Foreskin fibroblast (primary cell): ENCODE measurements at places on chromosomes 5 and 9.

DNA sequence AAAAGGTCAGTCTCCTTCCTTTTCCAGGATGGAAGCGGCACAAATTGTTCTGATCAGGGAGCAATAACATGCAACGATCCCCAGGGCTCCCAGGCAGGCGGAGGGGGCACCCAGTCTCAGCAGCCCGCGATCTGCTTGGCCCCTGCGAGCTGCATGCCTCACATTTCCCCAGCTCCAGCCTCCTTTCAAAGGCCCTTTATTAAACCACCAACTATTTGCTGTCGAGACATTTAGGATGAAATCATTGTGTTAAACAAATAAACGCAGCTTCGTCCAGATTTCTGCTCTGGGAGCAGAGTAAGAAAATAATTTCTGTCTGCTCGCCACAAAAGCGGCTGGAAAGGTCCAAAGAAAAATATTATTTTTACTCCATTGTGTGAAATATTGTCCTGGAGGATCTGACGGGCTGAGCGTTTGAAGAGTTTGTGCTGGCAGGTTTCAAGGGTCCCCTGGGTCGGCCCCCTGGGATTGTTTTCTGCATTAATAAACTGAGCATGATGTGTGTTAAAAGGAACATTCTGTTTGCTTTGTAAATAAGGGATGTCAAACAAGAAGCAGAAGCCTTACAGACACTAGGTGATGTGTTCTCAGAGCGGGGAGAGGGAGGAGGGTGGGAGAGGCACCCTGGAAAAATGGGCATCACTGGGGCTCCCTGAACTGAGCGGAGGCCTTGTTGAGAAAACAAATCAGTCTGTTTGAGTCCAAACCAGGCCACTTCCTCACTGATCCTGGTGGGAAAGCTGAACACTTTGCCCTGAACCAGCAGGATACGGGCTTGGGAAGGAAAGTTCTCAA, 110.1 kb downstream of the FOXD1 start:
- DNase-seq, result peak; percentile 44

GRCh38 chr5:178751286-178751685, 20.8 kb upstream of the ZNF354A start:
- no peak for DNase-seq

DNA sequence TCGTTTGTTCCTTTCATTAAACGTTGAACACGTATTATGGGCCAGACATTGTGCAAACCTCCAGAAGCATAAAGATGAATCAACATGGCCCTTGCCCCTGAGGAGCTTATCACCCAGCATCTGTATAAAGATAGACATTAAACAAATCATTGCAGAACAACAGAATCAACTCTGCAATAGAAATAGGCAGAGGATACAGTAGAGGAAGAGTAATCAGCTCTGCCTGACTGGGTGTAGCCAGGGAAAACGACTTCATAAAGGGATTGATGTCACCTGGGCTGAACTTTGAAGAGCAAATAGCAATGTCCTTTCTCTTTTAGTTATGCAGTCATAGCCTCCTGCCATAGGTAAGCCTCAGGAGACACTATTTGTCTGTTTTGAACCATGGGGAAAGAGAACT, 13.4 kb downstream of the RGS7BP start:
- no peak for DNase-seq

DNA sequence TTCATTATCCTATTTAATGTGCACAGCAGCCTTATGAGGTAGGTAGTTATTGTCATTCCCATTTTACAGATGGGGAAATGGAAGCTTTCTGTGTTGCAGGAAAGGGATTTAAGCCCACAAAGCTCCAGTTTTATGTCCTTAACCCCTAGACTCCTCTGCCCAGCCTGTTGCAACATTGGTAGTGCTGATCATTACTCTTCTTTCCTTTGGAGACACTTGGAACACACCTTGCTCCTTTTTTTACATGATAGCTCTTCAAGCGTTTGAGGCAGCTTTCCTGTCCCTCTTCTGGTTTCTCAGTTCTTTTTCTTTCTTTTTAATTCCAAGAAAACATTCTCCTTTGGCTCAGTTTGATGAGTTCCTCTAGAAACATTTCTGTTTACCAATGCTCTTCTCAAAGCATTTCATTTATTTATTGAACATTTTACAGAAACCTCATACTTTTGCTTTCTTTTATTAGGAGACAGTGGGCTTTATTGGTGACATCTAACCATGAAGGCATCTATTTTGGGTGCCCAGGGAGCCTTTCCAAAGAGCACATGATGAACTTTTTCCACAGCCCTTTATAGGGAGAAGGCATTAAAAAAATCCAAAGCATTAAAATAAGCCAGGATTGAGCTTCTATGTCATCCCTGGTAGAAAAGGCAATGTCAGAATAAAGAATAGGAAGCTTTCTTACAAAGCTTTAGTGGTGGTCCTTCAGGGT, 218.0 kb downstream of the TMEM38B start:
- DNase-seq, result no peak

GRCh38 chr9:20262611-20263010, 359.7 kb downstream of the MLLT3 start:
- DNase-seq, result no peak

- DNase-seq, result peak; percentile 10
Measured at GRCh38 chr9:36298566-36298965, 40.3 kb upstream of the GNE start.

- DNase-seq, result no peak
Measured at GRCh38 chr9:18040327-18040726, 433.6 kb upstream of the ADAMTSL1 start.

GRCh38 chr5:119328753-119329602, 26.8 kb upstream of the TNFAIP8 start:
- peak; percentile 70 for DNase-seq

DNA sequence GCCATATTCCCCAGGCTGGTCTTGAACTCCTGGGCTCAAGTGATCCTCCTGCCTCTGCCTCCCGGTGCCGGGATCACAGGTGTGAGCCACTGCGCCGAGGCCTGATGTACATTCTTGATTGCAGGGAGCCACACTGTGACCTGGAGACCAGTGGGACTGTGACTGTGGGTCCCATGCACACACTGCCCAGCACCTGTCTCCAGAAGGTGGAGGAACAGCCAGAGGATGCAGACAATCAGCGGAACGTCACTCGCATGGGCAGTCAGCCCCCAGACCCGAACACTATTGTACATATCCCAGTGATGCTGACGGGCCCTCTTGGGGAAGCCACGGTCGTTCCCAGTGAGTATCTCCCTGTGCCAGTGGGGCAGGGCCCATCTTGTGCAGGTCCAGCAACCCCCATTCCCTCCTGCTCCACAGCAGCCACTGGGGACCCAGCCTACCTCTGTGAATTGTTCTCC, 147.3 kb downstream of the CACNA1B start:
- DNase-seq, result no peak

- DNase-seq, result peak; percentile 36
Measured at GRCh38 chr5:32076699-32077695, 97.1 kb downstream of the GOLPH3 start.

- DNase-seq, result no peak
Measured at GRCh38 chr5:63555874-63556273, 406.4 kb downstream of the HTR1A start.

- no peak for DNase-seq
Measured at GRCh38 chr5:104793755-104794080, 1231.1 kb upstream of the NUDT12 start.

DNA sequence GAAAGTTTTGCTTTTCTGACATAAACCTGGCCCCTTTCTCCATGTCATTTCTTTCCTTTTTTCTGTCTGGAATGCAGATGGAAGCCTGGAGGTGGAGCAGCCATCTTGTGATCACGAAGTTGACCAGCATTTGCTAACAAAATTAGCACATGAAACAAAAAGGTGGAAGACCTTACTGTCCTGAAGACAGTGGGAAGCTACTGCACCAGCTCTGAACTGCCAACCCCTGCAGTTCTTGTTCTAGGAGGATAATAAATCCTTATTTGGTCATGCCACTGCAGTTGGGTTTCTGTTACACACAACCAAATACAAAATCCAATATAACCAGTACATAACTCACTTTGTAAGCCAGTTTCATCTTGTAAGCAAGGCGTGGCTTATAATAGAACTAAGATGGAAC, 249.4 kb upstream of the TBCA start:
- DNase-seq, result no peak

GRCh38 chr5:160457252-160457651, 35.6 kb downstream of the PTTG1 start:
- DNase-seq, result no peak

- no peak for DNase-seq
Measured at GRCh38 chr5:83177803-83178202, 100.5 kb downstream of the XRCC4 start.

DNA sequence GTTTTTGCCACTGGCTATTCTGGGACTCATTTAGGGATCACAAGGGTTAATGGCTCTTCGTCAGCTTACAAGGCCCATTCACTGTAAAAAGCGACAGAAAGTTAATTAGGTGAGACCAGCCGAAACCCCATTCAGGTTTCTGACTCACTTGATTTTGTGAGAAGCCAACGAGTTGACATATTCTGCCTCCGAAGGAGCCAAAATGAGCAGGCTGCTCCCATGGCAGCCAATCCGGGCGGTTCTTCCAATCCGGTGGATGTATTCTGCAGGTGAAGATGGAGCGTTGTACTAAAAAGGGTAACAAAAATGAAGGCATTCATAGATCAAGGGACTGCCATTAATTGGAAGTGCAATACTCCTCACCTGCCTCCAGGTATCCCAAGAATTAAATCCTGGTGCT, 39.7 kb downstream of the DDX31 start:
- no peak for DNase-seq

DNA sequence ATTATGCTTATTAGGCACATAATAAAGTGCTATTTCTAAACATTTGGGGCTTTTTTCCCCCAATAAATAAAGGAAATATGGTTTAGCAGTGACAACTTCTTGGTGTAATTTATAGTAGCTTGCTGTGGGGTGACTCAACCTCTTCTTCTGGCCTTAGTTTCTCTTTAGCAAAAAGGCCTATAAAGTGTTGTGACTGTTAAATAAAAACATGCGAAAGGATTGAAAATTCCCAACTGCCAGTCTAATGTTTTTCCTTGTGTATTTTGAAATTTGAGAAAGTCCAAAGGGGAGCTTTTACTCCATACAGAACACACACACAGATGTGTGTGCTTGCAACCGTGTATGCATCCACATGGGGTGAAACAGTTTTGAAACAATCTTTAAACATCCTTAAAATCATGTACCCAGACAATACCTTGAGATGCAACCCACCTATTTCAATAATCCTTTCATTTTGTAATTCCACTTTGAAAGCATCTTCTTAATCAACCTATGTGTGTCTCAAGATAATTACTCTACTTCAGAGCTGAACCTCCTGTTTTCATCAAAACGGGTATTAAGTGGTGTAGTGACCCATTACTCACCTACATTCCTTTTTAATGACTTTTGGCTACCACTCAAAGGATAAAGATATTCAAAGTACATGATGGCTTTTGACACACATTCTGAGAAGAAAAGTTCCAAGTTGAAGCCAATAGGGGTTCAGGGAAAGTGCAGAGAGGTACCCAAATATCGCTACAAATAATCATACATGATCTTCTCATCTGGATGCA, 123.8 kb downstream of the DROSHA start:
- DNase-seq, result peak; percentile 41

GRCh38 chr5:187617-188451, 3.5 kb upstream of the LRRC14B start:
- no peak for DNase-seq

- DNase-seq, result no peak
Measured at GRCh38 chr5:14415698-14416074, 165.9 kb upstream of the OTULINL start.

GRCh38 chr5:11822598-11822997, 81.6 kb downstream of the CTNND2 start:
- no peak for DNase-seq

GRCh38 chr9:120882935-120883607, 6.1 kb upstream of the PHF19 start:
- no peak for DNase-seq

- DNase-seq, result no peak
Measured at GRCh38 chr5:989961-990530, 18.6 kb upstream of the NKD2 start.

DNA sequence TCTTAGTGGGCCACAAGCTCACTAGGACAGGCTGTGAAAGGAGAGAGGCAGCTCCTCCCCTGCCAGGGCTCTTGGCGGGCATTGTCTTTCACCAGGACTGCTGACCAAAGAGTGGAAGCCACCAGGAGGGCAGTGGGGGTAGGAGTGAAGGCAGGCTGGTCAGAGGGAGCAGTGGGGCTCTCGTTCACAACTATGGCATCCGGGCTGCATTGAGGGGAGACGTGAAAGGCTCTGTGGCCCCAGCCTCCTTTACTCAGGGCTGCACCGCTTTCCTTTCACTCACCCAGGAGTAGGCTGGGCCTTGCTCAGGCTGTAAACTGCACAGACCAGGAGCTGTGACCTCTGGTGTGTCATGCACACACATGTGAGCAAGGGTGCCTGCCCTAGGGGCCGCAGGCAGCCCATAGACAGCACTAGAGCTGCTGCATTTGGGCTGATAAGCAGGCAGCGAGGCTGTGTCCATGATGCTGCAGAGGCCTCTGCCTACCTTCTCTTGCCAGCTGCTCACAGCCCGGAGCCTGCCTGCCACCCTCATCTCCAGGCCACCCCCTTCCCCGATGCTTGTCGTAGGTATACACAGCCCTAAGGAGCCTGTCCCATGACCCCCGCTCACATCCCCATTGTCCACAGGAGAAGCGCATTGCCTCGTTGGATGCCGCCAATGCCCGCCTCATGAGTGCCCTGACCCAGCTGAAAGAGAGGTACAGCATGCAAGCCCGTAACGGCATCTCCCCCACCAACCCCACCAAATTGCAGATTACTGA, 130.4 kb downstream of the DAB2IP start:
- DNase-seq, result no peak

GRCh38 chr5:174139623-174140022, 94.1 kb downstream of the NSG2 start:
- DNase-seq, result no peak
